Activated CD4-positive, alpha-beta T cell treated with anti-CD3 and anti-CD28 coated beads for 24 hours (primary cell): ENCODE measurements at places on chromosomes 7 and 10.

DNA sequence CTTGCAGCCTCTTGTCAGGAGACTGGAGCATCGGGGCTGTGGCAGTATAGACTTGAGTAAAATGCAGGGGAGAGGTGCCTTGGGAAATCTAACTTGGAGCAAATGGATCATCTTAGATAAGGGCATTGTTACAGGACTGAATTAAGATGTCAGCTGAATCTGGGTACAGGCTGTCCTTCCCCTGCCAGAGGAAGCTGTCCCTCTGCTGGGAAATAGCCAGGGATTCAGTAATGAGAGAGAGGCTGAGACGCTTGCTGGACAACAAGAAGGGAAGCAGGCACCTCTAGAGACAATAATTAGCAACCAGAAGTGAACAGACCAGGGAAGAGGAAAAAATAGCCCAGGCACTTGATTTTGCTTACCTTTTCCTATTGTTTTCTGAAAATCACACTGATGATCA lies 20.7 kb upstream of the RAPGEF5 start:
- no peak for DNase-seq

DNA sequence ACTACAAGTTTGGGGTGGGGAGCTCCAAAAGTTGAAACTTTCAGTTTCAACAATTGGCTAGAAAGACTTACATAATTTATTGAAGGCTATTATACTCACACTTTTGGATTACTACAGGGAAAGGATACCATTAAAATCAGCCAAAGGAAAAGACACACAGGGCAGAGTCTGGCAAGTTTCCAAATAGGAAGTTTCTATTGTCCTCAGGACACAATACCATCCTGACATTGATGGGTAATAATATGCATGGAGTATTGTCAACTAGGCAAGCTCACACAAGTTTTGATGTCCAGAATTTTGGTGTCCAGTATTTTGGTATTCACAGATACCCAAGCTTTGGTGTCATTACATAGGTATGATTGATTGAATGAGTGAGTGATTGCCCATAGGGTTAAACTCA lies 872.6 kb upstream of the SORCS1 start:
- DNase-seq: no peak

GRCh38 chr10:79406683-79407422 lies 38.6 kb downstream of the ZCCHC24 start:
- DNase-seq: no peak

GRCh38 chr7:97130417-97131139 lies 13.1 kb downstream of the SDHAF3 start:
- DNase-seq: no peak

GRCh38 chr7:31991846-31992245 lies 78.4 kb downstream of the PDE1C start:
- no peak for DNase-seq

GRCh38 chr7:26649388-26649787 lies 215.0 kb downstream of the SKAP2 start:
- no peak for DNase-seq

DNA sequence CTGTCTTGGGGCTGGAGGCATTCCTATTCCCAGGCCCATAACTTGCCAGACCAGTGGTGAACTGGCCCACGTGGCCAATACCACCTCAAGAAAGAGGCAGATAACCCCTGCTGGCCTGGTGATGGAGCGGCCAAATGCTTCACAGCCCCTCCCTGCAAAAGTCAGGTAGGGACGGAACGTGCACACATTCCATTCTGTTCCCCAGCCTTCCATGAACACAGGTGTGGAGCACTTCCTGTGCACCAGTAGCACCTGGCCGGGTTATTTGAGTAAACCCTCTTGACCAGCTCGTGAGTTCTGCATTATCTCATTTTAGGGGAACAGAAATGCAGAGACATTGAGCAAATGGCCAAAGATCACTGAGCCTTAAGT lies 134.4 kb downstream of the SH3PXD2A start:
- DNase-seq: no peak

GRCh38 chr10:31650010-31650409 lies 278.6 kb downstream of the ARHGAP12 start:
- no peak for DNase-seq

GRCh38 chr10:117499248-117500105 lies 43.1 kb upstream of the EMX2 start:
- no peak for DNase-seq

GRCh38 chr7:157271991-157272324 lies 64.8 kb upstream of the DNAJB6 start:
- DNase-seq: no peak

DNA sequence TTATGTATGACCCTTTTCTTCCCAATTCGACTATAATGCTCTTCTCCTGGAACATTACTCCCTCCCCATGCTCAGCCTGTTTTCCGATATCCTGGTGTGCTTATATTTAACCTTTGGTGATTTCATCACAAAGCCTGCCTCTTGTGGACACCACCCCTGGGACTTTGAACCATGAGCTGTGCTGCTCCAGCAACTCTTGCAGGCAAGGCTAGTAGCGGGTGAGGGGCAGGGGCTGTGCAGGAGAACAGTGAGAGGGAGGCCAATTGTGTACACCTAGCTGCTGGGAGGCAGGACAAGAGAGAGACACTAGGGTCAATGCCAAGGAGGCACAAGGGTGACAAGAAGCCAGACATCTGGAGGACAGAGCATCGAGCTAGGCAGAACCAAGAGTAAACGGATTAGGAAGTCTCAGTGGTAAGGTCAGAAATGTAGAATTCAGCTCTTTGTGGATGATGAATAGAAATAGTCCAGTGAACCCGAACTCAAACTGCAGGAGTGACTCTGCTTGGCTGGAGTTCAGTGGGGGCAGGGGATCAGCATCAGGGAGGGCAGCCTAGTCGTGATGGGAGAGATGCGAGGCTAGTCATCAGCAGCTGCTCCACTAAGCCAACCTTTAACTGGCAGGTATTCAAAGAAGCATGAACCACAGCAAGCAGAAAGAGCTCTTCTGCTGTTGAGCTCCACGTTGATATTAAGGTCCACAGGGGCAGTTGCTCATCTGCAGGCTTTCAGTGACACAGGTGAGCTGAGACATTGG lies 31.0 kb upstream of the MKI67 start:
- no peak for DNase-seq

- DNase-seq: peak; percentile 19
Observed at GRCh38 chr7:39589323-39590111, 23.3 kb downstream of the YAE1 start.

DNA sequence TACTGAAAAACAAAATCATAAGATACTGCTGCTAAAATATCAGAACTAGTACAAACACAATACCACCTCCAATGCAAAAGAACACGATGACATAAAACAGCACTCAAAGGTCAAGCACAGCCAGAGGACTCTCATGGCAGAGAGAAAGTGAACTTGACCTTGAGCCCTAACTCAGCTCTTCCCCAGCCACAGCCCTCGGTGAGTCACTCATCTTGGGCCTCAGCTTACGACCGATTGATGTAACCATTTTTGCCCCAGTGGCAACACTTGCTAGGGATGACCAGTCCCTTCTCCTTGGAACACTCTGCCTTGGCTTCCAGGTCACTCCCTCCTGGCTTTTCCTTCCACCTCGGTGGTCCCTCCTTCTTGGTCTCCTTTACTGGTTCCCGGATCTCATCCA lies 77.8 kb downstream of the JAZF1 start:
- DNase-seq: no peak

DNA sequence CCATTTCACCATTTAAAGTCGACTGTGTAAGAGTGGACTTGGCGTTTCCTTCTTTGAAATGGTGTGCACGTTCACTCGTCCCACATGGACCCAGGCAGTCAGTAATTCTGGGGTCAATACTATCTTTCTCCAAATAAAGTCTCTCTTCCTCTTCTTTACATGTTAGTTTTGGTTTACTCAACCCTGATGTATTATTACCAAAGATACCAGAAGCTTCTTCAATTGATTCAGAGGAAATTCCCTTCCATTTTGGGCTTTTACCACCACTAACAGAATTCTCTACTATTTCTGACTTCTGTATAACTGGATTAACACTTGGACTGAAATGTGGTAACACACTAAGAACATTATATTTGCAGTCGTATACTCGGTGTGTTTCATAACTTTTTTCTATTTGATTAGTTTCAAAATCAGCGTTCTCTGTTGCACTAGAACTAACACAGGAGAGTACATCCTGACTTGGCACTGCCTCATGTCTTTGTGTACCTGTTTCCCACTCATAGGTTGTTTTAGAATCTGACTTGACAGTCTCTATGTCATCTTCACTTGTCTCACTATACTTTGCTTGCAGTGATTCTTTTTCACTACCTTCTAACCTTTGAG lies 60.8 kb downstream of the LARP4B start:
- DNase-seq: no peak

DNA sequence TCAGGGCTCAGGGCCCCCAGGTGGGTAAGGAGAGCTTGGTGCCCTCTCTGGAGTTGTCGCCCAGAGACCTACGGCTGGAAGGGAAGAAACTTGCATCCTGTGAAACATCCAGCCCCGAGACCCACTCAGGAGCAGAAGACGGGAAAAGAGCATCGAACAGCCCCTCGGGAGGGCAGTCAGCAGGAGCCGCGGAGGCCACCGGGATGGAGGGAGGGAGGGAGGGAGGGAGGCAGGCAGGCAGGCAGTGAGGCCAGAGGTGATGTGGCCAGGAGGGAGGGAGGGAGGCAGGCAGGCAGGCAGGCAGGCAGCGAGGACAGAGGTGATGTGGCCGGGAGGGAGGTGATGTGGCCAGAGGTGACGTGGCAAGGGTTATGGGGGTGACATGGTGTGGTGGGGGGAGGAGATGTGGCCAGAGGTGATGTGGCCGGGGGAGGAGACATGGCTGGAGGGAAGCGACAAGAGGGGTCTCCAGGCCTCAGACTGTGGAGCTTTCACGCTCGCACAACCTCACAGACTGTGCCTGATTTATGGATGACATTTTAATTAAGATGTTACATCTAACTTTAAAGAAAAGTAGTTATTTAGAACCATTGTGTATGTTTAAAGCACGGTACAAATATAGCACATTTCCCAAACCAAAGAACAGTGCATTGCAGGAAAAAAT lies 141.1 kb downstream of the DIP2C start:
- no peak for DNase-seq

DNA sequence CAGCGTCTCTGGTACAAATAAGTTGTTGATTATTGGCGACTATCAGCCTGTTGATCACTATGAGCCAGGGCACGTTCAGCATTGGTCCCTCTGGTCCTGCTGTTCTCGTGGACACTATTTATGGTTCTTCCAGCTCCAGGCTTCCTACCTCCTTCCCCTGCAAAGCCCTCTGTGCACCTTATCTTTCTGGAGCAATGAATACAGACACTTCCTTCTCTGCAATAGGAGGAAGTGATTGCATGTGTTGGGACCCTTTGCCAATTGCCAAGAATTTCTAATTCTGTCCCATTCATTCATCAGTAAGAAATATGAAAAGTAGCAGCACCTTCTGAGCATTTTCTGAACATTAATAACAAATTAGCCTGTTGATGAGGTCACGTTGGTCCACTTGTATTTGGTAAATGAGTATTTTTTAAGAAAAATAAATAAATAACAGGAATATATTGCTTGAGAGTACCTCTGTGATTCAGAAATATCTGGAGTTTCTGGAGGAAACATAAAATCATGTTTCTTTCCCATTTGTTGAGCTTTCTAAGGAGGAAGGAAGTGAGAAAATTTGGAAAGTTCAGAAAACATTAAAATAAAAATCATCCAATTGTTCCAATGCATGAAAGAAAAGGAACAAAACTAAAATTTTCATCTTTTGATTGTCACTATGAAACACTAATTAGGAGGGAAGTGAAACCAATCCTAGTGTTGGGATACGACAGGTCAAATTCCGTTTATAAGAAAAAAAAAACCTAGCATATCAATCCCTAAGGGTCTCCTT lies 259.1 kb upstream of the KLF6 start:
- no peak for DNase-seq

GRCh38 chr7:123580406-123581161 lies 21.0 kb upstream of the ASB15 start:
- DNase-seq: no peak
